ENCODE measurements at places on chromosomes 13 and 19.
A peak's percentile ranks its signal among the peaks of the same experiment; 100 is the strongest.

GRCh38 chr13:63117710-63118109, 1702.1 kb upstream of the PCDH20 start:
- no peak for DNase-seq

DNA sequence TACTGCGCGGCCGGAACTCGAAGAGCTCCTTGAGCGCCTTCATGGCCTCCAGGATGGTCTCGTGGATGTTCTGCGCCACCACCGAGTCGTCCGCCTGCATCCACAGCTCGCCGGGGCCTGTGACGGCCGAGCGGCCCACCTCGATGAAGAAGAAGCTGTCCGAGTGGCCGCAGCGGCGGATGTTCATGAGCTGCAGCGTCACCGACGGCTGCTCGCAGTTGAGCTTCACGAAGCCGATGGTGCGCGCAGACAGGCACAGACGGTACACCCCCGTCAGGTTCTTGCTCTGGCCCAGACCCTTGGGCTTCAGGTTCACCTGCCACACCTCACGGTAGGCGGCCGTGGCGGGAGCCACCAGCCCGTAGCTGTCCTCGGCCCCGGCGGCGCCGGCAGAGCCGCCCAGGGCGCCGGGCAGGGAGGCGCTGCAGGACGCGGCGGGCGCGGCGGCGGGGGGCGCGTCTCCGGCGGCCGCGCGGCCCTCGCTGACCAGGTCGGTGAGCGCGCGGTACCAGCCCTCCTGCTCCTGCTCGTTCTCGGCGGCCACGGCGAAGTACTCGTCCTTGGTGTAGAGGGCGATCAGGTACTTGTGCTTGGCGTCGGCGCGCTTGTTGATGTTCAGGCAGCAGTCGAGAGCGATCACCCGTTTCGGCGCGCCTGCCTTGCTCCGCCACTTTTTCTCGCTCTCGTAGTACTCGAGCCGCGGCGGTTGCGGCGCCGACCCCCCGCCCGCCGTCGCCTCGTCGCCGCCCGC, 1.1 kb downstream of the IRS2 start:
- peak; percentile 70 for DNase-seq

GRCh38 chr19:39212375-39212742, 8.3 kb upstream of the SYCN start:
- DNase-seq, result peak; percentile 49

DNA sequence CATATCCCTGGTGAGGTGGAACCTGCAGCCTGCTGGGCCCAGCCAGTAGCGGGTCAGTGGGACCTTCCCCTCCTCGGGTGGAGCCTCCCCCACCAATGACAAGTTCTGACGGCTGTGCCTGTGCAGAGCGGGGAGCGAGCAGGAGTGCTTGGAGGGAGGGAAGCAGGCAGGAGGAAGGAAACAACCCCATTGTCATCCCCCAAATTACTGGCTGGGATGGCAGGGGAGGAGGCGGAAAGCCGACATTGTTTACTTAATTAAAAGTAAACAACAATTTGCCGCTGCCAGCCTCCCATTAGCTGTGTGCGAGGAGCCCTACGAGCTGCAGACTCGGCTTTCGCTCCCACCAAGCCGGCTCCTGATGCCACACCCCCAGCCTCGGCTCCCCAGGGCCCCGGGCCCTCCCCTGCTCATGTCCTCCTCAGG, 45.5 kb downstream of the LYL1 start:
- no peak for DNase-seq

DNA sequence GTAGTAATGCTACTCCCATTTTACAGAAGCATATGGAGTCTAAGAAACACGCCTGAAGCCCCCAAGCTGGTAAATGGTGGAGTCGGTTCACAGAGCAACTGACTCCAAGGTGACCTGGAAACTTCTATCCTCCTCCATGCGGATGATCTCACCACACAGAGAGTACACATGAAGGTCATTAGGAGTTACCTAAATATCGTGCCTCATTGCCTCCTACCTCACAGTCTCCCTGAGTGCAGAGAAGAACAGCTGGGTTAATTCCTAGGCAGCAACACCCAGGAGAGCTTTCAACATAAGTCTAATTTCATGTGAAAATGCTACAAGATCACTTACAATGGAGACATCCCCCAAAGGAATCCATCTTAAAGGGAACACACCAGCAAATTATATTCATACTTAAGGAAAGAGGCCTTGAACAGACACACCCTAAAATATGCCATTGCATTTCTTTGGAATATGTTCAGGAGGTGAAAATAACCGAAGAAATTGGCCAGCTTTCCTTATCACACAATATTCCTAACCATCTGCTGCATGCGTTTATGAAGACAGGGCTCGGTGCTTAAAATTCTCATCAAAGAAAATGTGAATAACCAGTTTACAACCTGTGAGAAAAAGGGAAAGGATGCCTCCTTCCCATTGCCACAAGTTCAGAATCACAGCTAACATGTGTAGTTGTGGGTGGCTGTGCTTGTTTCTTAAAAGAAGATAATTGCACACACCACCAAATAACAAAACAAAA, 203.6 kb upstream of the NBEA start:
- DNase-seq, result no peak

DNA sequence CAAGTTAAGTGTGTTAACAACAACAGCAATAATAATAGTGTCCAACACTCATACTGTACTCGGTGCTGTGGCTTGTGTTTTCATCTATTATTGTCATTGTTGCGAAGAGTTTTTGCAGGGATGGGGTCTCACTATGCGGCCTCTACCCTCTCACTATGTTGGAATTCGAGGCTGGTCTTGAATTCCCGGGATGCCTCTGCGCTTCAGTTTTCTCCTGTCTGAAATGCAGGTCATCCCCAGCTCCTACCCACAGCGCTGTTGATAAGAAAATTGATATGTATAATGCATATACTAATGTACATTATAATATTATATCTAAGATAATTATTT, 4.9 kb upstream of the SBK3 start:
- DNase-seq, result no peak

GRCh38 chr13:35787937-35788336, 311.4 kb upstream of the MAB21L1 start:
- no peak for DNase-seq

DNA sequence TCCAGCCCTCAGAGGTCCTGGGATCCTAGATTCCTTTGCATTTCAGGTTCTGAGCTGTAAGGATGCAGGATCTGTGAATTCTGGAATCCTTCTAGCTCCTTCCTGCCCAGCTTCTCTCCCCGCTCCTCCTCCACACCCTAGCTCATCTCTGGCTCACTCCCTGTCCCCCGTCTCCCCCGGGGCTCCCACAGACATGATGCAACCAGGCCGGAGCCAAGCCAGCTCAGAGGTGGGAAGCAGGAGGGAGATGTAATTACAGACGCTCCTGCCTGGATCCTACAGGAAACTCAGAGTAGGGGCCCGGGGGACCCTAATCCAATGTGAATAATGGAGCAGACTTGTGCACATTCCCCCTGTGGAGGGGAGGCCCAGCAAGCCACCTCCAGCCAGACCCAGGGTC, 4.5 kb downstream of the GNG8 start:
- no peak for DNase-seq

DNA sequence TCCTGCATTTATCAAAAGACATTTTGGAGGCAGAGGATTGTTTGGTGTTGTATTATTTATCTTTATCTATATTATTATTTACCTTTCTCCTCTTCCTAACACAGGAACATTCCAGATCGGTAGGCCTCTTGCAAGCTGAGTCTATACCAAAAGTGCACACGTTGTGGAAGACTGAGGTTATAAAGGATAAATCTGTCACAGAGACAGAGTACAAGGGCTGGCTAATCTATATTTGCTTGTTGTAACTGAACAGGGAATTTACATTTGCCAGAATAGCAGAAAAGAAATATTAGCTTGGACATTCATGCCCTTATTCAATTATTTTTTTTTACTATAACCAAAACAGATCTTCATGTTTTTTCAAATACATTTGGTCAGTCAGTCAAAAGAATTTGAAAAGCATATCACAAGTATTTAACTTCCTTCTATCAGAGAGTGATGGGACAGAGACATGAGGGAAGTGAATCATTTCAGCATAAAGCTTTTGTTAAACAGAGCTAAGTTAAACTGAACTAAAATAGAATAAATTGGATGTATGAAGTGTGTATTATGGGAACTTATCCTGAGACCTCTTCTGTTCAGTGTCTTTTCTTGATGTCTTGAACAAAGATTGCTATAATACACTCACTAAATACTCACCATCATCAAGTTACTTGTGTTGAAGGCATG, 352.5 kb downstream of the DNAJC15 start:
- DNase-seq, result no peak

- no peak for DNase-seq
Observed at GRCh38 chr19:58089846-58090245, 8.2 kb downstream of the ZSCAN18 start.

DNA sequence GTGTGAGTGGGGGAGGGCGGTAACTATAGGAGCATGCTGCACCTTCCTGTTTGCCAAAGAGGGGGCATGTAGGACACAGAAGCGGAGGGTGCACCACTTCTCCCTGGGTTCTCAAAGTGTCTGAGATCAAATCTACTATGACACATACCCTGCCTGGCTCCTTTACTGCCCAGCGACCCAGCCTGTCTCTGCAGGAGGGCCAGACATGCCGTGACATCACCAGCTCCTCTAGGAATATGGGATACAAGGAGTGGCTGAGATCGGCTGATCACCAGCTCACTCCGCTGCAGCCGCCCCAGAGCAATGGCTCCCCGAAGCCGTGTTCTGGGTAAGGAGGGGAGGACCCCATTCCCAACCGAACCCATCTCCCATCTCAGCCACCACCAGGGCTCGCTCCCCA, 16.4 kb upstream of the IGFL1 start:
- no peak for DNase-seq

DNA sequence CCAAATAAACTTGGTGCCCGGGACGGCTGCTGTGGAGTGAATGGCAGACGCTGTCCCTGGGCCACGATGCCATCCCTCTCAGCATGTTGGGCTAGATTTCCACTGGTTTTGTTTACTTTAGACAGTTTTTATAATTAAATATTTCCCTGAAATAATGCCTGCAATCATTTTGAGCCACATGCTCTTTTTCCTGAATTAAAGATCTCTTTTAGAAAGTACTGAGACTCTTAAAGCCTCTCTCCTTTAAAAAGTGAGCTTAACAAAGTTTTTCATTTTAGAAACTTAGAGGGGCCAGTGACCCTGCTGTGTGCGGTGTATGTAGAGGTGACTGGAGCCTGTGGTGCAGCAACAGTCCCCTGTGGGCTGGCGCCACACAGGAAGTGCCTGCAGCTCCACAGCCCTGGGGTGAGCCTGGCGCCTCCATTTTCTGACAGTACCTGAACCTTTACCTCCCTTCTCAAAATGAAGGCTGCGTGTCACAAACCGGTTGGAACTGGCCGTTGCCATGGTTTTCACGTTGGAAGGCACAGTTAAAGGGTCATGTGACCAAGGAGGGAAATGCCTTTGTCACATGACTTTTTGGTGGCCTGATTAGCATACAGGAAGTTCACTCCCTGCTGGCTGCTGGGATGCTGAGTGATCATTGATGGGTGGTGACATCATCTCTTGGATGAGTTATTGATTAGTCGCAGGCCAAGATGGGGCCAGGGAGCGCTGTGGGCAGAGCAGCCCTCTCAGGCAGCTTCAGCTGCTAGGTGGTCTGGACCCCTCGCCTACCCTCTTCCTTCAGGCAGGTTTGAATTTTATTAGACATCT, 26.3 kb downstream of the TSSK6 start:
- peak; percentile 99 for DNase-seq
